ENCODE measurements at places on chromosomes 4 and X.

DNA sequence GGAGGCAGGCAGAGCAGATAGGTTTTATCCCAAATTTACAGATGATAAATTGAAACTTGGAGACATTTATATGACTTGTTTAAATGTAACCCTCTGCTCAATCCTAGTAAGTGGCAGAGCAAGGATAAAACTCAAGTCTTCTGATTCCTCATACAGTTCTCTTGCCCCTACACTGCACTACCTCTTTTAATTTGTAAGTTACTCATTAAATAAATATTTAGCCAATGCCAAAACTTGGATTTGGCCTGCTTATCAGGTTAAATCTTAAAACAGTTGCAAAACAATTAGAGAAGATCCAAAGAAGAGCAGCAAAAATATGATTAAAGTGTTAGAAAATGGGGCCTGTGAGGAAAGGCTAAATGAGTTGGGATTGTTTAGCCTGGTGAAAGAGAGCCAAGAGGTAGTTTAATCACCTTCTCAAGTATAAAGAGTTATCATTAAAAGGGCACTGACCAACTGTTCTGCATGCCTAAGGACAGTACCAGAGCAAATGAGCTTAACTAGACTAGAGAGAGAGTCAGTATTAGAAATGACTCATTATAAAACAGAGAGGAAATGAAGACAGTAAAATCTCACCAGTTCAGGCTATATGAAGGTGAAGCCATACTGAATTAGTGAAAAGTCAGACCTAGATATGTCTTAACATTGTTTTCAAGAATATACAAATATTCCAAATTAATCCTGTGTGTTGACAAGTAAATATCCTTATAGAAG lies 146.3 kb downstream of the GRIA3 start:
- DNase-seq: no peak

GRCh38 chr4:82038936-82039335 lies 334.9 kb downstream of the HNRNPD start:
- no peak for DNase-seq

- DNase-seq: no peak
These were observed 46.6 kb downstream of the TENM3 start for GRCh38 chr4:182289809-182290208.

DNA sequence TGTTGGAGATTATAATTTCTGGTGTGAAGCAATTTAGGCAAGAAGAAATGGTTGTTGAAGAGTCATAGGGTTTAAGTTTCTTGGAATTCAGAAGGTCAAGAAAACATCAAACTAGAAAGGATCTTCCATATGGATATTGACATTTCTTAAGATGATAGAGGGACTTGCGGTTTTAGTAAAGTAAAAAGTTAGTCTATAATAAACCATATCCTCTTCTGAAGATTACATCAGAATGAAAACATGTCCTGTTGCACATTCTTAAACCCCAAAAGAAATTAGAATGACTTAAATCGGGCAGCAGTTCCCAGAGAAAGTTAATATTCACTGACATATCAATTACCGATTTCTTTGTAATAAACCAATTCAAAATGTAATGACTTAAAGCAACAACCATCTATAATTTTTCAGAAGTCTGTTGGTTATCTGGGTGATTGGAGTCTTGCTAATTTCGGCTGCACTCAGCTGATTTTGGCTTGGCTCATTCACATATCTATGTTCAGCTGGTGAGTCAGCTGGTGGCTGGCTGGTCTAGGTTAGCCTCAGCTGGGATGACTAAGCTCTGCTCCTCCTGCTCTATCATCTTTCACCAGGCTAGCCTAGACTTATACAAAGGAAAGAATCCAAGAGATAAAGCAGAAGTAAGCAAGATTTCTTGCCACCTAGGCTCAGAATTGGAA lies 24.4 kb upstream of the DYNLT3 start:
- no peak for DNase-seq

- DNase-seq: no peak
These were observed 599 bp upstream of the IL2RG start for GRCh38 chrX:71111921-71112431.

GRCh38 chr4:165515201-165515600 lies 136.4 kb downstream of the CPE start:
- DNase-seq: no peak

DNA sequence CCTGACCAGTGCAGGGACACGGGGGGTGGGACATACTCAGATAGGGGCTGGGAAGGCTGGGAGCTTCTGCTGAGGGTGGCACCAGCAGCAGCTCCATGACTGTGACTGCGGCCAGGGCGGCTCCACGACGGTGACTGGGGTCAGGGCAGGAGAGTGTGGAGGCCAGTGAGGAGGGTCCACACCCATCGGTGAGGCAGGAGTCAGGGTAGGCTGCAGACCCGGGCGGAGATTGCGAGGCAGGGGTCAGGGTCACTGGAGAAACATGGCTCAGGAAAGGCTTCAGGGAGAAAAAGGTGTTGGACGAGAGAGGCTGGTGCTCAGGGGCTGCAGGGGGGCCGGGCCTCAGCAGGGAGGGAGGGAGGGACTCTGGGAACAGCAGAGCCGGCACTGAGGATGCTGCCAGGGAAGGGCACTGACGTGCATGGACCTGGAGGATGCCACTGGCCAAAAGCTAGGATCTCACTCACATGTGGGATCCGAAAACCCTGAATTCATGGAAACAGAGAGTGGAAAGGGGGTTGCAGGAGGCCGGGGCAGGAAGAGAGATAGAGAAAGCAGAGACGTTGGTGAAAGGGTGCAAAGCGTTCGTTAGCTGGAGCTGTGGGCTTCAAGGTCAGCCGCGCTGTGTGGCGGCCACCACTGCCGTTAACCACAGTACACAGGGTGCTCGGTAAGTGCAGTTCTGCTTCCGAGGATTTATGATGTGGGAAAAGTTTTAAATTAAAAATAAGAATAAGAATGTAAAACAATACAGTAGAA lies 22.0 kb downstream of the ATP5ME start:
- no peak for DNase-seq

DNA sequence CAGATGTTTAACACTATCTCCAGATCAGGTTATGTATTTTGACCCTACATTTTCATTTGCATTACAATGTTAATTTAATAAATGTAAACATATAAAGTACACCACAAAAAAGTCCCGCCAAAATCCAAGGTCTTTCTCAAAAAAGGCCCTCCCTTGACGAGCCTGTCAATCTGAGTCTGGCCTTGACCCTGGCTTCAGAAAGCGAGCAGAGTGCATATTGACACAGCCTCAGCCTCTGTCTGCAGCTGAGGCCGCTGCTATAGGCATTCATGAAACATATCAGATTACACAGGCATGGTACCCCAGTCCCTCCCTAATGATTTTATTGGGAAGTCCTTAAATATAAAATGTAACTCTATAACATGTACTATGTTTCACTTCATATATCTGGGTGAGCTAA lies 6.2 kb downstream of the MBNL3 start:
- no peak for DNase-seq

DNA sequence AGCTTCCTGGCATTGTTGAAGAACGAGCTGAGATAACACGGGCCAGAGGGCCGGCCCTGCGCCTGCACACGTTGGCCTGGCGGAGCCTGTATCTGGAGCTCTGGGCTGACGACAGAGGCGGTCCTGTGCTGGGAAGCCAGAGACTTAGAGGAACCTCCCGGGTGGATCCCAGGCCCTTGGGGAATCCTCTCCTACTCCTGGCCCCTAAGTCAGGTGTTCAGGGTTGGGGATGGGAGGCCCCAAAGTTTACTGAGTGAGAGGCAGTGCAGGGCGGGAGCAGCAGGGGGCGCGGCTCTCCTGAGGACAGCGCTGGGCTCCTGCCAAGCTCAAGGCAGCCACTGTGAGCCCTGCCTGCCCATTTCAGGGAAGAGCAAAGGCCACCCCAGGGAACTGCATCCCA lies 2.5 kb upstream of the HTRA3 start:
- no peak for DNase-seq

DNA sequence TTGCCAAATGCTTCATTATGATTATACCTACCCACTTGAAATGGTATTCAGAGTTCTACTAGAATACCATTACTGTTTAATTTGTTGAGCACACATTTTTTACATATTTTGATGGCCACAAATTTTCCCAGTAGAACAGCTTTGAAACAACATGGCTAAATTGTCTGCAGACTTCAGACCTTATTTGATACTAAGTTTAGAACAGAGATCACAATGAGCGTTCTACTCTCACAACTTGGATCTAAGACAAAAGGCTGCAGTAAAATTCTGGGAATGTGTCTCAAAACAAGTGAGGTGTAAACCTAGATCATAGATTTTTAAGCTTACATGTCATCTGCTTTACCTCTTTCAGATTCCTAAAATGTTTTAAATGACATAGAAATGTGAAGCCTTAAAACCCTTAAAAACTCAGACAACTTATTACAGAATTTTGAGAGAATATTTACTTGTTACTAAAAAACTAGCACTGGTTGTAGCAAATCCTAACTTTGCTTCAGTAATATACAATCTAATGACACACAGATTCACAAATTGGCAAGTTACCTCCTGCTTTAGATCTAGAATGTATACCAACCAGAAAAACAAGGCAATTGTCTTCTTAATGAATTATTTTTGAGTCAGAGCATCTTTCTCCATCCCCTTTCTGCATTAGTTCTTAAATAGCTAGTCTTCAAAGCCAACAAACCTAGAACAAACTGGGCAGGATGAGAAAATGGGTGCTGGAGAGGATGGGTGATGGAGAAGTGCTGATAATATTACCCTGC lies 243.3 kb downstream of the SLC7A11 start:
- no peak for DNase-seq

GRCh38 chr4:170716868-170717267 lies 627.1 kb upstream of the AADAT start:
- no peak for DNase-seq

DNA sequence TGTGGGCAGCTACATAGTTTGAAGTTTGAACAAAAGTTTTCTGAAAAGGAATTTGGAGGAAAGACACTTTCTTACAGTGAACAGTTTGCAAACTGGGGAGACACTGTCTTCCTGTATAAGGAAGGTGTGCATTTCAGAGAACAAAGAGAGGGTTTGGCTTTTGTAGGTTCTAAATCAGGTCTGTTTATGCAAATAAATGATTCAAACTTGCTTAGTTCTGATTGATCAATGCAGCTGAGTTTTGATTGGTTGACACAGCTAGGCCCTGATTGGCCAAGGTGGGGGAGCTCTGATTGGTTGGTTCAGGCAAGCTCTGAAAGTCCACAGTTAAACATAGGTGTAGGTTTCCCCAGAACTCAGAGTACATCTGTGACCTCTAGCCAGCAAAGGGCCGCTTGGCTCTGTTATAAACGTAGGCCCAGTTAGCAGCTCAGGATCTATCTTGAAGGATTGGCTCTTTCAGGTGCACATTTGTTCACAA lies 63.0 kb upstream of the ENPP6 start:
- DNase-seq: no peak

GRCh38 chr4:124432500-124432899 lies 280.0 kb downstream of the ANKRD50 start:
- DNase-seq: no peak

- DNase-seq: no peak
These were observed 104.6 kb downstream of the SLC10A6 start for GRCh38 chr4:86744570-86744969.

- DNase-seq: no peak
These were observed 378.3 kb upstream of the NDST4 start for GRCh38 chr4:115491686-115492085.

- DNase-seq: no peak
These were observed 240.5 kb downstream of the STIM2 start for GRCh38 chr4:27101126-27101525.

DNA sequence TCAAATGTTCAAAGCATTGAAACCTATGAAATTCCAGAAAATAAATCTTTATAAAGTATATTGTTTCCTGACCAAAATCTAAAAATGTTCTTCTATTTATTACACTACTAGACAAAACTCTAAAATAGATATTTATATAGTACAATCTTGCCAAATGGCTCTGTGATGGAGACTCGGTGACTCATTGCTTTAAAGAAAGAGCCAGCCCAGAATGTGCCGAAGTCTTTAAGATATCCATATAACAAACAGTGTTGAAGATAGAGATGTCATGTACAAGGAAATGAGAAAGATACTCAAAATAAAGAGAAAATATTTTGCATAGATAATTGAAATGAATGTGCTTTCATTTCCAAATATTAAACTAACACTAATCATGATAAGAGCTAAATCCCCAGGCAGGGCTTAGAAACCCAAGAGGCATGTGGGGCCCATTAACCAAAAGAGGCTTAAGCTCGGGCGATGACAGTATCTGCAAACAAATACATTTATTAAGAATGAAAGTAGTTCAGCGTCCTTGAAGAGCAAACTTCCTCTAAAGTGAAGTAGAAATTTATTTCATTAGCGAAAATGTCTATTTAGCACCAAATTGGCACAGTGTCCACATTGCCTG lies 102.1 kb upstream of the FAM9B start:
- no peak for DNase-seq

DNA sequence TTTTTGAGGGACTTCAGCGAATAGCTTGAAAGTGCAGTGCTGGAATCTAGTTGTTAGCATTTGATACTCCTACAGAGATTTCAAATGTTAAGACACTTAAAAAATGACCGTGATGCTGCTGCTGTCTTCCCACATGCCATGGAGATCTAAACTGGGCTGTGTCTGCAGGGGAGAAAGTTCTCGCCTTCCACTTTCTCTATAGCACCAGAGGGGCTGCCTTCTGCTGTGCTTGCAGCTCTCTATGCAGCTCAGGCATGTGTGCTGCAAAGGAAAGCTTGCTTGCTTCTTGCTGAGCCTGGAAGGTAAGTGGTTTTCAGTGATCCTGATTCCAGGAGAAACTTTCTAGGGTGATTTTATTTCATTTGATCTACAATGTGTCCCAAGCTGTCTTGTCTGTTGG lies 137.8 kb downstream of the SOWAHB start:
- no peak for DNase-seq

- no peak for DNase-seq
These were observed 362.1 kb downstream of the UNC5C start for GRCh38 chr4:95186666-95187065.

GRCh38 chr4:26955241-26955640 lies 94.6 kb downstream of the STIM2 start:
- no peak for DNase-seq

DNA sequence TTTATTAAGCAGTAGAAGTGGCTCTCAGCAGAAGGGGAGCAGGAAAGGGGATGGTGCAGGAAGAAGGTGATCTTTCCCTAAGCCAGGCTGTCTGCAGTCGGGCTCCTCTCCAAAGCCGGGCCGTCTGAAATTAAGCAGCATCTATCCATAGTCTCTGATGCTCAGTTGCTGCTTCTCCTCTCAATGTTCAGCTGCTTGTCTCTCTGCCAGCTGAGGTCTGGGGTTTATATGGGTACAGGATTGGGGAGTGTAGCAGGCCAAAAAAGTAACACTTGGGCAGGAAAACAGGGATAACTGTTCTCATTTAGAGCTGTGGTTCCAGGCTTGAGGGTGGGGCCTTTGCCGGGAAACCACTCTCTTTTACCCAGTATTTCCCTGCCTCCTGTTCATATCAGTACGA lies 39.2 kb upstream of the CCKAR start:
- DNase-seq: no peak

DNA sequence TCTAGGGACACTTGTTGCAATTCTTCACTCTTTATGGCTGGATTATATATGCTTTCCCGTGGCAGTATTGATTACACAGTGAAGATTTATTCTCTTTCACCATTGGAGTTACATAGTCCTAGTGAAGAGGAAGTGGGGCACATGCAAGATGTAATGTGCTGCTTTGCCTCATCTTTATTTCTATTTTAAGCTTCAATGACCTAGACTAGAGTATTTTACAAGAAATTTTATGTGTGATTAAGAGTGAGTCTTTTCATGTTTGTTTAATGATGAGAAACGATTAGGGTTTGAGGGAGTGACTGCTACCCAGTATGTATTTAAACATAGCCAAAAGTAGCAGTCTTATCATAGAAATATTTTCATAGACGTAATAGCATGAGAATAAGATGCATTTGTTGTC lies 30.8 kb downstream of the DIAPH2 start:
- DNase-seq: no peak

Data from activated T-helper 1 cell treated with Interleukin-2 at 50 U/mL for 16 hours (primary cell).